ENCODE measurements at places on chromosomes 12 and 14. TPM values are rescaled to one million over a fixed set of nuclear protein-coding genes. Genes with fewer than 3 reads are reported as not detected.

Gene CMKLR1
- total RNA-seq, result 15.4 TPM

- peaks cover 8% of the 10 kb centered on the region for H3K4me1 ChIP-seq
- peak; percentile 97 for DNase-seq
- no peak overlapping the region for H3K27ac ChIP-seq
These were observed 70.3 kb upstream of the NR2C1 start for GRCh38 chr12:95143621-95144205.

DNA sequence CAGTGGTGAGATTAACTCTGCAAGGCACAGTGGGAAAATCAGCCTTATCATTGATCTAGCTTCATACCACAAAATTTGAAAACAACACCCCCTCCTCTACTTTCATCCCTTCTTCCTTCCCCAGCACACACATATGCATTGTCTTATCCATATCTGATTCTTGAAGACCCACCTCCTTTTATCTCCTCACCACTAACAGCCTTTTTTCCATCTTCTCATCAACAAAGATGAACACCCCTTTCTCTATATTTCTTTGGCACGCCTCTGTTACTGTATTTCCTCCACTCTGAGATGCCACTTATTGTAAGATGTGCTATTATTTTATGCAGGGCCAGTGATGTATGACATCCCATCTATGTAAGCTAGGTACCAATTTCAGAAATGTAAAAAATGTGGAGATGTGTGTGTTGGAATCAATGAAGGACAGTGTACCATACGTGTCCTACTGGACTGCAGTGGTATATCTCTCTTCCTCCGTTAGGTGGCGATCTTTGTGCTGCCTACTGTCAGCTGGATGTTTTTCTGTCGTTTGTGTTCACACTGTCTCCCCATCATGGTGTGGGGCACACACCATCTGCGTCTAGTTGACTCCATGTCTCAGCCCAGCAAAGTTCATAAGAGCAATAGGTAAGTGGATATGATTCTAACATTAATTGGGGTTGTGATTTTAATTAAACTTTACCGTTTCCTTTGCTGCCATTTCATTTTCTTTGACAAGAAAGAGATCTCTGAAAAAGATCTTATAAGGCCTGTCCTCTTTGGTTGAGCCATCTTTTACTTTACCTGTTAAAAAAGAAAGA is 24.0 kb downstream of the CCDC38 start:
- H3K4me3 ChIP-seq, result no peak overlapping the region
- H3K27me3 ChIP-seq, result no peaks in the 10 kb centered on the region
- H3K27ac ChIP-seq, result no peak overlapping the region
- peak; percentile 62 for DNase-seq

GRCh38 chr12:121806009-121806545 is 2.3 kb downstream of the SETD1B start:
- no peak overlapping the region for H3K27ac ChIP-seq
- H3K4me1 ChIP-seq, result peaks cover 13% of the 10 kb centered on the region
- H3K4me3 ChIP-seq, result peak overlapping the region; percentile 21
- DNase-seq, result peak; percentile 34

Gene OR4K14
- total RNA-seq, result not detected

DNA sequence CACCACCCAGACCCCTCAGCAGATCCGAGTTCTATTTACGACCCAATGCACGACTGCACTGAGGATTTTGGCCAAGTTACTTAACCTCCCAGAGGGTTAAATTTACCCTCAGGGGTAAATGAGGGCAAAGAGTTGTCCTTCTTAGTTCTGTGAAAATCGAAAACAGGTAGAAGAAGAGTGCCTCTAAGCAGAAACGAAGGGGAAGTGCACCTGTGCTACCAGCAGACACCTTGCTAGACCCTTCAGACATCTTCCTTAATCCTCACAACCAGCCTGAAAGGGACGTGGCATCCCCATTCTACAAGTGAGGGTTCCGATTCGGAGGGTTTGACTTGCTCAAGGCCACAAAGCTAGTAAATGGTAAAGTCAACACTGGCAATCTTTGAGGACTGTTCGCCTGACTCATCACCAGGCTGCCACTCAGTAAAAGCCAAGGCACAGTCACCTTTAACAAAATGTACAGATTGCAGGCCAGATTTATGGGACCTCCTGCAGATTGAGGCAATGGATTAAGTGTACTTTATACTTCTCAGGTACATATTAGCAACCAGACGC is 1.6 kb downstream of the GSG1 start:
- H3K4me3 ChIP-seq, result no peak overlapping the region
- no peaks in the 10 kb centered on the region for H3K36me3 ChIP-seq
- peak overlapping the region; percentile 92 for H3K27ac ChIP-seq
- H3K4me1 ChIP-seq, result peaks cover 24% of the 10 kb centered on the region

- H3K4me1 ChIP-seq, result no peaks in the 10 kb centered on the region
- H3K27ac ChIP-seq, result no peak overlapping the region
- H3K36me3 ChIP-seq, result no peaks in the 10 kb centered on the region
- H3K4me3 ChIP-seq, result no peak overlapping the region
- DNase-seq, result no peak
These were observed 102.0 kb downstream of the ADGRD1 start for GRCh38 chr12:131055596-131056233.

Gene E2F7
- 0.77 TPM for total RNA-seq

Gene TAS2R9
- total RNA-seq, result not detected

DNA sequence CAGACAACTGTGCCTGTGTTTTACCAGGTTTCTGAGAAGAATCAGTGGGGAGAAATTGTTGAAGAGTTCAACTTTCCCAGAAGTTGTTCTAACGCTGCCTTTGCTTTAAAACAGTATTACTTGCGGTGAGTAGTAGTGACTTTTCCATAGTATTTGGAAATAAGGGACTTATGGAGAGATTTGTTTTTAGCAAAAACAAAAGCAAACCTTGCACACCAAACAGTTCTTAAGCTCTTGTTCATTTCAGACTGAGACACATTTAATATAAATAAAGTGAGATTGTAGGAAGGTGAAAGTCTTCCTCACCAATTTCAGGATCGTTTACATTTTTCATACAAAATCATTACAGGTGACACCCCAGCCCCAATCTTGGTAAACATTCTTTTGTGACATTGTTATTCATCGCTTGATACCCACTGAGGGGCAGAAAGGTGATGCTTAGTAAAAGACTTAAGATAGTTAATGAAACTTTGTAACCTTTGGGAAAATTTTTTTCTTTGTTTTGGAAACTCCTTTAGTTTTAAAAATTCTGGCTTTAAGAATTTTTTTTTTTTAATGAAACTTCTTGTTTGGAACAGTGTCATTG is 1.8 kb downstream of the ARID2 start:
- DNase-seq, result no peak
- H3K4me1 ChIP-seq, result peaks cover 6% of the 10 kb centered on the region
- H3K4me3 ChIP-seq, result peak overlapping the region; percentile 24
- peak overlapping the region; percentile 100 for H3K27ac ChIP-seq

Gene PLCZ1
- total RNA-seq, result not detected

Gene NEDD1
- total RNA-seq, result 34.1 TPM

DNA sequence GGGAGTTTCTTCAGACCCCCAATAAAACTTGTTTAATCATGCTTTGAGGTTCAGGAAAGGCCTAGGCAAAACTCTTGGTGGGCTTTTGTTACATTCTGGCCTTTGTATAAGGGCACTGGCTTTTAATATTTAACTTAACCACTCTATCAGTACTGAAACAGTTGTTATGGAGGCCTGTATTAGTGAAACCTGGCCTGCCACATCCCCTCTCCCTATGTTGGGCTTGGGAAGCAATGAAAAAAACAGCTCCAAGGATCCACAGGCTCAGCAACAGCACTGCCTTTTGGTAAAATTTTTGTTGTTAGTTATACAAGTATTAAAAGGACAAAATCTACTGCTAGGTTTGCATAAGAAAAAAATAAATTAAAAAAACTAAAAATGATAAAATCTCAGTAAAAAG is 10.7 kb downstream of the SOAT2 start:
- no peaks in the 10 kb centered on the region for H3K27me3 ChIP-seq
- H3K36me3 ChIP-seq, result no peaks in the 10 kb centered on the region
- no peak overlapping the region for H3K27ac ChIP-seq
- H3K4me1 ChIP-seq, result no peaks in the 10 kb centered on the region
- H3K4me3 ChIP-seq, result no peak overlapping the region
- DNase-seq, result no peak

DNA sequence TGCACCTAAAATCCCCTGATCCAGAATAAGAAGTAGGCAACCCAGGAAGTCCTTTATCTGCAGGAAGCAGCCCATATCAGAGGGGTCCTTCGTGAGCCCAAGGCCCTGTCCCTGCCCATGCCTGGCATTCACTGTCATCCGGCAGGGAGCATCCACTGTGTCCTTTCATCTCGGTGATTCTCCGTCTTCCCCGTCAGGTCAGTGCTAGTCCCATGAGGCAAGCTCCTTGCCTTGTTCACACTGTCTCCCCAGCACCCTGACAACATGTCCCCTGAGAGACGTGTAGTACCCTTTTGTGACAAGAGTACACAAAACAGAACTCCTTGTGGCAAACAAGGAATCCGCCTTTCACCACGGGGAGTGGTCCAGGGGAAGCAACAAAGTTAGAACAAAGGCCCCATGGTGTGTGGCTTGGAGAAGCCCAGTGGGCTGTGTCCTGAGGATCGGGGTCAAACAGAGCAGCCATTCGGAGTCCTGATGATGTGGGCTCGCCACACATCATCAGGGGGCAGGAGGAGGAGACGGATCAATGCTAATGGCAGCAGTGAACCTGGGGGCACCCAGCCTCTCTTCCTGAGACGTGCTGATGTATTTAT is 112.1 kb downstream of the DICER1 start:
- H3K27me3 ChIP-seq, result peaks cover 22% of the 10 kb centered on the region
- no peaks in the 10 kb centered on the region for H3K36me3 ChIP-seq
- no peaks in the 10 kb centered on the region for H3K4me1 ChIP-seq
- no peak overlapping the region for H3K4me3 ChIP-seq
- no peak for DNase-seq
- H3K27ac ChIP-seq, result no peak overlapping the region

- DNase-seq, result no peak
- no peak overlapping the region for H3K27ac ChIP-seq
- no peak overlapping the region for H3K4me3 ChIP-seq
- peaks cover 2% of the 10 kb centered on the region for H3K27me3 ChIP-seq
- no peaks in the 10 kb centered on the region for H3K4me1 ChIP-seq
These were observed 22.2 kb downstream of the SLC41A2 start for GRCh38 chr12:104935886-104936285.

GRCh38 chr14:65850429-65851135 is 438.1 kb downstream of the FUT8 start:
- DNase-seq, result no peak
- no peak overlapping the region for H3K4me3 ChIP-seq
- no peak overlapping the region for H3K27ac ChIP-seq
- H3K36me3 ChIP-seq, result no peaks in the 10 kb centered on the region
- no peaks in the 10 kb centered on the region for H3K4me1 ChIP-seq
- H3K27me3 ChIP-seq, result no peaks in the 10 kb centered on the region

Gene AQP2
- total RNA-seq, result not detected

GRCh38 chr12:103688376-103689063 is 101.4 kb downstream of the STAB2 start:
- no peak overlapping the region for H3K4me3 ChIP-seq
- no peak overlapping the region for H3K27ac ChIP-seq
- H3K4me1 ChIP-seq, result peaks cover 4% of the 10 kb centered on the region
- no peaks in the 10 kb centered on the region for H3K36me3 ChIP-seq
- DNase-seq, result no peak
